COLO829 (cell line): ENCODE measurements at places on chromosomes 1 and 21.
A peak's percentile ranks its signal among the peaks of the same experiment; 100 is the strongest.

- DNase-seq: peak; percentile 89
These were observed 1.8 kb downstream of the SPRR1B start for GRCh38 chr1:153032677-153033308.

DNA sequence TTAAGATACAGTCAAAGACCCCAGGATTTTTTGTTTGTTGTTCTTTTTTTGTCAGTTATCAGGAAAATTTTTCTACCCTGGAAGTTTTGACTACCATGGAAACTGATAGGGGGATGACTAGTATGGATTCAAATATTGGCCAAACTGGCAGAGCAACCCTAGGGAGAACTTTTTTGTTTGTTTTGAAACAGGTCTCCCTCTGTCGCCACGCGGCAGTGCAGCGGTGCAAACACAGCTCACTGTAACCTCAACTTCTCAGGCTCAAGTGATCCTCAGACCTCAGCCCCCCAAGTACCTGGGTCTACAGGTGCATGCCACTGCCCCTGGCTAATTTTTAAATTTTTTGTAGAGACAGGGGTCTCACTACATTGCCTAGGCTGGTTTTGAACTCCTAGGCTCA, 46.6 kb downstream of the TOR3A start:
- DNase-seq: no peak

DNA sequence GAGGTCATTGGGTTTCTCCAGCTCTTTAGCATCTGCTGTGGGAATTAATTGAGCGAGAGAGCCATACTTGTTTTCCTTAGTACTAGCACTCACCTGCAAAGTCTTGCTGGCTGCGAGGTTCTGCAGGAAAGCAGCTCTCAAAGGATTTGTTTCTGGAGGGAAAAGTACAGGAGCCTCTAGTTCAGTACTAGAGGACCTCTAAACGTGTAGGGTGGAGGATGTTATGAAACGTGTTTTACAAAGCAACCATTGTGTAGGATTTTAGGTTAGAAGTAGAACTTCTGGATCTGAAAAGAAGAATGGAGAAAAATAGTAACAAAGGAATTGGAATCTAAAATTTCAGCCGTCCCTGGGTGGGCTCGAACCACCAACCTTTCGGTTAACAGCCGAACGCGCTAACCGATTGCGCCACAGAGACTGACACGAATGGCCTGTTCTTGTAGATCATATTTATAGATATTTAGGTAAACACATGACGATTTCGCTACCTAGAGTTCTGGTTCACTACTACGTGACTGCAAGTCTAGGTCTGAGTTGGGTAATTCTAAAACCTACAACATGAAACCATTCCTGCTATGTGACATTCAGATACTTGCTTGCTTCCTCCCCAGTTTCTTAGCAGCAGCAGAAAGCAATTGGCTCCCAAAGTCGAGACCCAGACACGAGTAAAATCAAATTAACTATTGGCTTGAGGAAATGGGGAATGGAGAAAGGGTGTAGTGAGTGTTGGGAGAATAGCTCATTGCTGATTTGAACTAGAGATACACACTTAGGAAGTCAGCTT, 60.2 kb upstream of the CFAP126 start:
- DNase-seq: peak; percentile 74

DNA sequence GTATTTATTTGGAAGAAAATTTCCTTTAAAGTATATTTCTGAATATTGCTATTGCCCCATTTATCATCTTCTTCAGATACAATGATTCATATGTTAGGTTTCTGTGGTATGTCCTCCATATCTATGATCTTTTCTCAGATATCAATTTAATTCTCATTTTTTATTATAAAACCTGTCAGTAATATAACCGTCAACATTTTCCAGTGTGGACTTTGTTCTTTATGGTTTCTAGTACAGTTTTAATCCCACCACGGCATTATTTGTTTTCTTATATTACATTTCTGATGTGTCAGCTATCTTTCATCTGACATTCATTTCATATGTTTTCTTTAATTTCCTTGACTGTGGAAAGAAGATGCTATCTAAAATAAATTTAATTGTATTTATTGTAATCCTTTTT, 97.9 kb downstream of the PLPPR5 start:
- no peak for DNase-seq

DNA sequence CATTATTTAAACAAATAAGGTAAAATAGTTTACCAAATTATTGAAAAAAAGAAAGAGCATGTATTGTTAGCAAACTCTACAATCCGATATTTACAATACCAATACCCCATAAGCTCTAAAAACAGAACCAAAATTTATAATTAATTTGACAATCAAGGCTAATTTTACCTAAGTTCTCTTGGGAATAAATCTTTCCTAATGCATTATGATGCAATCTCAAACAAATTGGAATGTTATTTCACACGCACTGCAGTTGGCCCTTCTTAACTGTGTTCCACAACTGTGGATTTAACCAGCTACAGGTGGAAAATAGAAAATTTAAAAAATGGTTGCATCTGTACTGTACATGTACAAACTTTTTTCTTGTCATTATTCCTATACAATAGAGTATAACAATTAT, 300.1 kb downstream of the BRINP3 start:
- DNase-seq: no peak

DNA sequence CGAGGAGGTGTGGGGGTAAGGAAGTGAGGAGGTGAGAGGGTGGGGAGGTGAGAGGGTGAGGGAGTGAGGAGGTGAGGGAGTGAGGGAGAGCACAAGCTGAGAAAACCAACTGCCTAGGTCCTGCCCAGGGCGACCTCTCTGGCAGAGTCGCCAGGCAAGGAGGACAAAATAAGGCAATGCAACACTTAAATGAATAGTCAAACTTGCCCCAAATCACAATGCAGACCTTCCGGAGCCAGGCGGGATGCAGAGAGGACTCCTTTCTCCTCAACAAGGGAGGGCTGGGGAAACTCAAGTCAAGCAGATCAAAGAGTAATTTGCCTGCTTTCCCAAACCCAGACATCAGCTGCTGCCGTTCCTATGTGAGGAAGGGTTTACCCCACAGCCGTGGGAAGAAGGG, 86.0 kb downstream of the CCDC185 start:
- DNase-seq: no peak

DNA sequence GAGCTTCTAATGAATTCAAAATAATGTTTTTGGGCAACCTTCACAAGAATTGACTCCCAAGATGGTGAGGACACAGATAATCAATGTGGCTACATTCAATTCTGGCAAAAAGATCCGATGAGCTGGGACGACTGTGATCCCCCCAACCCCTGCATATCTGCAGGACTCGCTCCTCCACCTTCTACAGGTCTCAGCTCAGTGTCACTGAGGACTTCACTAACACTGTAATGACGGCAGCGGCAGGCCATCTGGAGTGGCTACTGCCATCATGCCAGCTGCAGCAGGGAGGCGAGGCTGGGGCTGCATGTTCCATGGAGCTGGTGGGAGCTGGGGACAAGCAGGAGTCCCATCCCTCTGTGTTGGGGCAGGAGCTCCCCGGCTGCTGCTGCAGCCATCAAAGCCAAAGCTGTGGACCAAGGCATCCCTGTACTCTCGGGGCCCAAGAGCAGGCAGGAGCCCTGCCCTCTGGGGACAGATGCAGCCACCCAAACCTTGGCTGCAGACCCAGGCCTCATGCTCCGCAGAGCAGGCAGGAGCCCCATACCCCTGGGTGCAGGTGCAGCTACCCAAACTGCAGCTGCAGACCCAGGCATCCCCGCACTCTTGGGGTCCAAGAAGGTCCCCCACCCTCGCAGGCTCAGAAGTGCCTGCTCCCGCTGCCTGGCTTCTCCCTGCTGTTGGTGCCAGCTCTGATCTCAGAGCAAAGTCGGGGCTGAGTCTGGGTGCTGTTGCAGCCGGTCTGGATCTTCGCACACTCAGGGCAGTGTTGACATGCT, 12.2 kb upstream of the DHRS3 start:
- DNase-seq: no peak

DNA sequence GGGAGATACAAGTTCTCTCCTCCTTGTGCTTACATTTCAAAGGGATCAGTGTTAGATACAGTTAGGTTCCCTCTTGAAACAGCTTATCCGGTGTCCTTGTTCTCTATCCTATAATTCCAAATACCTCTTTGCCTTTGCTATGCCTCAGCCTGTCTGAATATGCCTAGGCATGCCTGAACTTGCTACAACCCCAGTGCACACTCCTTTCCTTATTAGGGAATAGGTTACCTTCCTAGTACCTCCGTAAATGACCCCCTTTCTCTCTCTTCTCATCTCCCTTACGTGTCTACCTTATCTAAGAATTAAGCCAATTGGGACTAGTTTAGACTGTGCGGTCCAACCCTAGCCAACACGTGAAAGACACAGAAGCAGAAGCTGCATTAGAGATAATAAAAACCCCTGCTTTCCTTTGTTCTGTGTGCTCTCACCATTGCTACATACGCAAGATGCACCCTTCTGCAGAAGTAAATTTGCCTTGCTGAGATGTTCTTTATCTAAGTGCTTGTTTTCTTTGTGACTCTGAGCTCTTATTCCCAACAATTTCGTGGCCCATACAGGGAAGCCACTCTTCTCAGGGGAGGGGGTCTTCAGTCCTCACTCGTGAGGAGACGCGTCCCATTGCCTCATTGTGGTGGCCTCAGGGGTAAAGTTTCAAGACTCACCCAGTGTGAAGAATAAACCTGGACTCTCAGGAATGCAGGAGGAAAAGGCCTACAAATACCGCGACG, 802.1 kb downstream of the PLA2G4A start:
- no peak for DNase-seq

GRCh38 chr1:212561501-212561931, 47.0 kb upstream of the ATF3 start:
- no peak for DNase-seq
